HT1080 (cell line): ENCODE measurements at places on chromosomes 2 and 18. TPM values are rescaled to one million over a fixed set of nuclear protein-coding genes. Genes with fewer than 3 reads are reported as not detected.

DNA sequence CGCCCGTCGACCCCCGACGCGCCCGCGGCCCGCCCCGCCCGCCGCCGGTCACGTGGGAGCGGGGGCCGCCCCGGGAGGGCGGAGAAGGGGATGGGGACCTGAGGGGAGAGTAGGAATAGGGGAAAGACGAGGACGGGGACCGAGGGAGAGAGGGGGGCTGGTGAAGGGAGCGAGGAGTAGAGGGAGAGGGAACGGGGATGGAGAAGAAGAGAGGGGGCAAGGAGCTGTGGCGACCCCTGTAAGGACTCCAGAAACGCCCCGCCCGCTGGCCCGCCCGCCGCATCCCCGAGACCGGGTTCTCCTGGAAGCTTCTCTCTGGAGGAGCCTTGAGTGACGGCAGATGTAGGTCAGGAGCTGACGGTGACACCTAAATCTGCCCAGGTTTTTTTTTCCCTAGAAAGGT is 615 bp downstream of the ADNP2 start:
- peak; percentile 48 for DNase-seq

- no peak for DNase-seq
Observed at GRCh38 chr2:206160125-206160806, 571 bp downstream of the EEF1B2 start.

GRCh38 chr2:180227461-180227860 is 220.4 kb upstream of the CWC22 start:
- DNase-seq: no peak

- no peak for DNase-seq
Observed at GRCh38 chr2:152710713-152711112, 6.5 kb downstream of the PRPF40A start.

GRCh38 chr2:6325616-6326015 is 540.1 kb downstream of the CMPK2 start:
- no peak for DNase-seq

- no peak for DNase-seq
Observed at GRCh38 chr2:18930971-18931370, 341.6 kb upstream of the NT5C1B start.

- no peak for DNase-seq
Observed at GRCh38 chr2:217959723-217960122, 43.1 kb downstream of the TNS1 start.

GRCh38 chr2:166242309-166242708 is 114.5 kb upstream of the SCN1A start:
- no peak for DNase-seq

DNA sequence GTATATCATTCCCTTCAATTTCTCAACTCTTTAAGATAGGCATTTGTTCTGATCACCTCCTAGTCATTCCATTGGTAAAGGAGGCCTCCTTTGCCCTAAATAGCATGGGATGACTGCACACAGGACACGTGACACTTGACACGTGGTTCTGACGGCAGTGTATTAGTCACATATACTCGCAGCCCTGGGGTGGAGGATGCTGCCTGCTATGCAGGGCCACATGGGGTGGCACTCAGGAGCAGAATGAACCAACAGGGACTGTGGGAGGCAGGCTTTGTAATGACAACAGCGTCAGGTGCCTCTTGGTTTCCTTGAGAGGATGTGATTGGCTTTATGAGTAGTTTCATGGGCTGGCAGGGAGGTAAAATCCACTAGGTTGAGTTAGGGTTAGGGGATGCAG is 9.3 kb upstream of the KCNS3 start:
- peak; percentile 70 for DNase-seq

DNA sequence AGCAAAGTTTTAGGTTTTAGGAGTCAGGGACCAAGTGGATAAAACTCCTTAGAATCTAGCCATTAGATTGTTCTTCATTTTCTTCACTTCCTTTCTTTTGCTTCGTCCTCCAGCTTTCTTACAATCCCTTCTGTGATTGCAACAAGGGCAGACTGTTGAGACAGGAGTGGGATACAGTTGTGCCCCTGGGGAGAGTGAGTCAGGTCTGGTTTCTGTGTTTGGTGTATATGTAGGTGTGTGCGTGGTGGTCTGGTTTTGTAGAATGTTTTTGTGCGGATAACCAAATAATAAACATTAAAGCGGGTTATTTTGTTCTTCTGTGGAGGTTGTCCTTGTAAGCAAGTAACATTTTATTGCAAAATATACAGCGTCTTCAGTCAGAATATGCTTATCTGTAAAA is 7.3 kb downstream of the INSIG2 start:
- no peak for DNase-seq

- DNase-seq: no peak
Observed at GRCh38 chr18:35736696-35737095, 155.2 kb downstream of the GALNT1 start.

DNA sequence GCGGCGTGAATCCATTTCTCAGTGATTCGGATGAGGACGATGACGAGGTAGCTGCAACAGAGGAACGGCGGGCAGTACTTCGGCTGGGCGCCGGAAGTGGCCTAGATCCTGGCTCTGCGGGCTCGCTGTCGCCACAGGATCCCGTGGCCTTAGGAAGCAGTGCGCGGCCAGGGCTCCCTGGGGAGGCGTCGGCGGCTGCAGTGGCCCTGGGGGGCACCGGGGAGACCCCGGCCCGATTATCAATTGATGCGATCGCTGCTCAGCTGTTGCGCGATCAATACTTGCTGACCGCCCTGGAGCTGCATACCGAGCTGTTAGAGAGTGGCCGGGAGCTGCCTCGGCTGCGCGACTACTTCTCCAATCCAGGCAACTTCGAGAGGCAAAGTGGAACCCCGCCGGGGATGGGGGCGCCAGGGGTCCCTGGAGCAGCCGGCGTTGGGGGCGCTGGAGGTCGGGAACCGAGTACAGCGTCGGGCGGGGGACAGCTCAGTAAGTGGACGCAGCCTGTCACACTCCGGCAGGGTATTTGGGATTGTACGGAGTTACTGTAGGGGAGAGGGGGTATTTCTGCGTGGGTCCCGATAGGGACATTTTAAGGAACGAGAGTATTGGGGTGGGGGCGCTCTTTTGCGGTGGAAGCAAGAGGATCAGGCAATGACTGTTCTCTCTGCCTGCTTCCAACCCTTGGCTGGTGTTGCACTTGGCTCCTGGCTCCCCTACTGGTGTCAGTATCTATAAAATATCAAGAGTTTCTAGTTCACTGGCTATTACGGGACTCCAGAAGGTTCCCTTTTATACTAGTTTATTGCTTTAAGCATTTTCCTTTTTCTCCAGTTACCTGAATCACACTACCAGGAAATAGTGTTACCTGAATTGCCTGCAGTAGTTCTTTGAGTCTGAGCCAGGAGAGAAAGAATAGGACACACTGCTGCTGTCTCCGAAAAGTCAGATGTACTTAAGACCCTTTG is 772 bp downstream of the RELCH start:
- DNase-seq: peak; percentile 26

- no peak for DNase-seq
Observed at GRCh38 chr2:68466778-68467076, 367 bp downstream of the FBXO48 start.

DNA sequence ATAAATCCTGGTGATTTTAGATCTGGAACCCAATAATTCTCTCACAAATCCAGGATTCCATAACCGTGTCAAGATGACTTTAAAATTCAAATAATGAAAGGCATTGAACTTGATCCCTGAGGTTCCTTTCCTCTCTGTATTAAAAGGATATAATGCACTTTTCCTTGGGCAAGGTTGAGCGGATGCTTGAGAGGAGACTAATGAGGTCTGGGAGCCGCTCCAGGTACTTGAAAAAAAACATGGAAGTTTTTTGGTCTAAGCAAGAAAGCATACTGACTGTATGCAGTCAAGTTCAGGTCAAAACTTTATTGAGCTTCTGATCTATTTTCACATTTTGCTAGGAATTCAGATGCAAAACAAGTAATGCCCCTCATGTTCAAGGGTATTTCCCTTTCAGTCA is 318.5 kb downstream of the RAD51AP2 start:
- no peak for DNase-seq

GRCh38 chr2:231058761-231059550 is 2.3 kb downstream of the PSMD1 start:
- no peak for DNase-seq

GRCh38 chr2:5007596-5007995 is 684.6 kb upstream of the SOX11 start:
- peak; percentile 60 for DNase-seq

GRCh38 chr2:186535861-186536260 is 49.8 kb downstream of the ZC3H15 start:
- no peak for DNase-seq

DNA sequence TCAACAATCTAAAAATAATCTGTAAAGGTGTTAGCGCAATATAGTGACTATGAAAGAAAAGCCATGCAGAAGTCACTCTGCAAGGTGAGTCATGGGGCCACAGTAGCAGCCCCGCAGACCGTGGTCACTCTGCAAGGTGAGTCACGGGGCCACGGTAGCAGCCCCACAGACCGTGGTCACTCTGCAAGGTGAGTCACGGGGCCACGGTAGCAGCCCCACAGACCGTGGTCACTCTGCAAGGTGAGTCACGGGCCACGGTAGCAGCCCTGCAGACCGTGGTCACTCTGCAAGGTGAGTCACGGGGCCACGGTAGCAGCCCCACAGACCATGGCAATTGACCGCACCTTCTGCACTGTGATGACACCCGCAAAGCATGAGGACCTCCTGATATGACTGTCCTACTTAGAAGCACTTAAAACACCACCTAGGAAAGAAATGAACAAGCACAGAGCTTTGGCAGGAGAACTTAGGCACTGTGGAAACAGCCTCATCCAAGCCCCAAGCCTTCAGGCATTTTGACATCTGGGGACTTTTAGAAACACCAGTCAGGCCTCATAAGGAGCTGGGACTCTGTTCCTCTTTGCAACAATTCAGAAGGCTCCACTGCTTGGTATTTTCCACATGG is 70.1 kb downstream of the LDLRAD4 start:
- no peak for DNase-seq

DNA sequence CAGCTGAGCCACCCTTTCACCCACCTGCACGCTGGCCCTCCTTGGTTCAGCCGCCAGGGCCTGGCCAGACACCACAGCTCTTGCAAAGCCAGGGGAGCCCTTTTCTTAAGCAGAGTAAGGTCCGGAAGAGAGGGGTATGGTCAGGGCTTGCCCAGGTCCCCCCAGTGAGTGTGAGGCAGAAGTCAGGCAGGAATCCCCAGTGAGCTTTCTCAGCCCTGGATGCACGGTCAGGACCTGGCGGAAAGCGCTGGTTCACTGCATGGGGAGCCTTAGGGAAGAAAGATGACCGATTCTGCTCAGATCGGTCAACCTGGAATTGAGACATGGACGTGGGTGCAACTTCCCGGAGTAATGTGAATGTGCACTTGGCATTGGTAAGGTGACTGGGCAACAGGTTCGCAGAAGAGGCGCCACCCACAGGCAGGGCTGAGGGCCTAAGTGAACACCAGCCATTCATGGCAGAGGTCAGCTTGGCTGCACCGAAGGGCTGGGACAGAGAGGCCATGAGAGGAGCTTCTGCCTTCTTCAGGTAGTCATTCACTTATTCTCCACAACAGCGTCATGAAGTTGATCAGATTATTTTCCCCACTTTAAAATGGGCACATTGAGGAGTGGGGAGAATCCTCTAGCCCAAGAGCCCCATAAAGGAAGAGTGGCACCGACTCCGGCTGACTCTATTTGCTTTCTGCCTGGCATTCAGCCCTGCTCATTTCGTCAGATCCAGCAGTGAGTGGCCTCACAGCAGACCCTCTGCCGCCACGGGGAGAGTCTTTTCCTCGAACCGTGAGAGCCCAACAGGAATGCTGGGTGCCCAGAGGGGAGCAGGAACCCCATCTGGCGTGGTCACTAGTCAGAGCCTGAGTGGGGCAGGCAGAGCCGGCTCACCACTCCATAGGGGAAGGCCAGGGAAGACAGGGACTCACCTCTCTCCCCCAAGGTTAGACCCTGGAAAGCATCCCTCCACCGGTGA is 35.8 kb downstream of the SCTR start:
- no peak for DNase-seq

GRCh38 chr2:100193291-100193710 is 50.9 kb upstream of the AFF3 start:
- peak; percentile 94 for DNase-seq

DNA sequence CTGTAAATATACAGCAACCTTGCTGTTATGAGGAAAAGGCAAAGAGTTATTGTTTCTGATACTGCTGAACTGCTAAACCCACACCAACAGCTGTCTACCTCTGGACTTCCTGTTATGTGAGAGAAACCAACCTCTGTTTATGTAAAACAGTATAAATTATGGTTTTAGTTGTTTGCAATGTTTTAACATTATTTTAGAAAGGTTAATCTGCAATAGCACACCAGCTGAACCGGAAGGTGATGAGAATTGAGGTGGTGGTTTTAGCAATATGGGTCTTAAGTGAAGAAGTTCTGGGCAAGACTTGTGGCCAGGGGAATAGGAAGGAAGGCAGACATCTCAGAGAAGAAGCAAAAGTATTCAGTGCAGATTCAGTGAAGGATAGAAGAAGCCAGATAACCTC is 237.8 kb downstream of the PLCL1 start:
- DNase-seq: no peak

DNA sequence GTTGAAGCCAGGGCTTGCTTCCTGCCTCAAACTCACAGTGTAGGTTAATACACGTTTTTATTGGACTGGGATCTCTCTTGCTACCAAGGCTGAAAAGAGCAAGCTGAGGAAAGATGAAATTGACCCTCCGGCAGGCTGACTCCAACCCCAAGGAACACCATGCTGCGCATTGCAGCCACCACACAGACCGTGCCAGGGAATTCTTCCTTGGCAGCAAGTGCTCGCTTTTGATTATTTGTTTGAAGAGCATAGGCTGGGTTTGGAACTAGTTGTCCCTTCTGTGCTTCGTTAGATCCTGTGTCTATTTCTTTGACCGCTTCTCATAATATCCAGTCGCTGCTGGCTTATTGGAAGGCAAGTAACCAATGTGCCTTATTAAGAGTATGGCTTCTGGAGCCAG is 34.4 kb upstream of the DARS1 start:
- DNase-seq: no peak

- no peak for DNase-seq
Observed at GRCh38 chr2:119142824-119143223, 15.7 kb downstream of the C1QL2 start.

DNA sequence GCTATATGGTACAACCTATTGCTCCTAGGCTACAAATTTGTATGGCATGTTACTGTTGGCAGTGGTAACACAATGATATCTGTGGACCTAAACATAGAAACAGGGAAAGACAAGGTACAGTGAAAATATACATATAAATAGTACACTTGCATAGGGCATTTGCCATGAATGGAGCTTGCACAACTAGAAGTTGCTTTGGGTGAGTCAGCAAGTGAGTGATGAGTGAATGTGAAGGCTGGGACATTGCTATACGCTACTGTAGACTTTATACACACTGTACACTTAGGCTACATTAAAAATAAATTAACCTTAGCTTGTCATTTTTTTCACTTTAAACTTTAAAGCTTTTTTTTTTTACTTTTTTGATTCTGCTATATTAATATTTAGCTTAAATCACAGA is 500.0 kb upstream of the SETBP1 start:
- peak; percentile 11 for DNase-seq

GRCh38 chr2:222049946-222050345 is 248.9 kb downstream of the PAX3 start:
- peak; percentile 55 for DNase-seq

The LRRTM1 gene
- not detected in 2 replicates for total RNA-seq

The SNED1 gene
- 1.8 and 2.7 TPM in 2 replicates for total RNA-seq

The SERPINB3 gene
- not detected in 2 replicates for total RNA-seq

The PLA2R1 gene
- 0.87 and 1.0 TPM in 2 replicates for total RNA-seq

The SERPINB4 gene
- not detected in 2 replicates for total RNA-seq

The SERPINB5 gene
- total RNA-seq: 35.3 and 38.0 TPM in 2 replicates

The ATP5MC3 gene
- 259 and 273 TPM in 2 replicates for total RNA-seq

The NT5C1B gene
- not detected in 2 replicates for total RNA-seq

The RIT2 gene
- total RNA-seq: not detected in 2 replicates

The UGT1A3 gene
- not detected in 2 replicates for total RNA-seq

The PNPT1 gene
- 57.6 and 70.9 TPM in 2 replicates for total RNA-seq

The RHBDD1 gene
- total RNA-seq: 7.7 and 14.0 TPM in 2 replicates

The LCT gene
- not detected in 2 replicates for total RNA-seq

The PREB gene
- 66.4 and 75.8 TPM in 2 replicates for total RNA-seq

The EN1 gene
- not detected in 2 replicates for total RNA-seq

The GAD1 gene
- 2.4 and 3.7 TPM in 2 replicates for total RNA-seq

The ABCG5 gene
- total RNA-seq: not detected in 2 replicates
